ENCODE measurements at places on chromosomes 1 and 21.

DNA sequence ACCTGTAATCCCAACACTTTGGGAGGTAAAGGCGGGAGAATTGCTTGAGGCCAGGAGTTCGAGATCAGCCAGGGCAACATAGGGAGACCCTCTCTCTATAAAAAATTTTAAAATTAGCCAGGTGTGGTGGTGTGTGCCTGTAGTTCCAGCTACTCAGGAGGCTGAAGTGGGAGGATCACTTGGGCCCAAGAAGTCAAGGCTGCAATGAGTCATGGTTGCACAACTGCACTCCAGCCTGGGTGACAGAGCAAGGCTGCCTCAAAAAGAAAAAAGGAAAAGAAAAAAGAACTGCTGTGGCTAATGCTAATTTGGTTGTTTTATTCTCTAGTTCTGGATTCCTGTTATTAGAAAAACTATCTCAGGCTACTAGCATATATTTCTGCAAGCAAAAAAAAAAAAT, 29.8 kb downstream of the DBT start:
- DNase-seq: no peak

DNA sequence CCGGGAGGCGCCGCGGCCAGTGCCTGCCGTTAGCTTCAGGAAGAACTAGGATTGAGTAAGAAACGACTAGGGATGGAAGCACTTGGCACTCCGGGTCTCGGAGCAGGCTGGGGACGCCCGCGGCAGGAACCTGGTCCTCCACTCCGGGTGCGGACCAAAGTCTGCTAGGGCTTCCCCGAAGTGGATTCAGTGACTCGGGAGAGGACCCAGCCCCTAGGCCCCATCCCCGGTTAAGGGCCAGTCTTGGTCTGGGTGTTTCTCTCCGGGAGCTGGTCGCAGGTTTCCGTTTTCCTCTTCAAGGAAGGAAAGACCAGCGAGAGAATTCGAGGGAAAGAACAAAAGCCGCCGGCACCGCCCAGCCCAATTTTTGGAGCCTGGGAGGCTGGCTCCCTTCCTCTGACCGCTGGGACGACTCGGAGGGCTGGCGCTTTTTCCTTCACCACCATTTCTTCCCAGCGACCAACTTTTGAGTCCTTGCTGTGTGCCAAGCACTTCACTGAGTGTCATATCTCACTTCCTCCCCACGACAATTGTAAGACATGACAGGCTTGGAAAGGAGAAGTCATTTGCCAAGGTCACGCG, 16.8 kb upstream of the STMN1 start:
- peak; percentile 19 for DNase-seq

- DNase-seq: peak; percentile 68
Observed at GRCh38 chr21:16420031-16420724, 690.4 kb downstream of the USP25 start.

- no peak for DNase-seq
Observed at GRCh38 chr21:41589131-41589530, 81.2 kb upstream of the TMPRSS2 start.

GRCh38 chr21:43023175-43023574, 48.8 kb downstream of the PKNOX1 start:
- no peak for DNase-seq

DNA sequence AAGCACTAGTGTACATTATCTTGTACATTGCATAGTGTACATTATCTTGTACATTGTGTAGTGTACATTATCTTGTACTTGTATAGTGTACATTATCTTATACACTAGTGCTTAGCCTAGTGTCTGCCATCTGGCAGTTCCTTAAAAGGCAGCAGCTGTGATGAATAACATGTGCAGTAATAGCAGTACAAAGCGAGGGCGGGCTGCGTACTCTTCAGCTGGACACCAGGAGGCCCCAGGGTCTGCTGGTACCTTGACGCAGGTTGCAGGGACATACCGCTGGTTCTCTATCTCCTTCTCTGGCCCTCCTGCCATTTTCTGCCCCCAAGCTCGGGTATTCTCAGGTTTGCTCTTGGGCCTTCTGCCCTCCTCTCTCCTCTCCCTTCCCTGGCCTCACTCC, 149.6 kb downstream of the SEC16B start:
- no peak for DNase-seq

DNA sequence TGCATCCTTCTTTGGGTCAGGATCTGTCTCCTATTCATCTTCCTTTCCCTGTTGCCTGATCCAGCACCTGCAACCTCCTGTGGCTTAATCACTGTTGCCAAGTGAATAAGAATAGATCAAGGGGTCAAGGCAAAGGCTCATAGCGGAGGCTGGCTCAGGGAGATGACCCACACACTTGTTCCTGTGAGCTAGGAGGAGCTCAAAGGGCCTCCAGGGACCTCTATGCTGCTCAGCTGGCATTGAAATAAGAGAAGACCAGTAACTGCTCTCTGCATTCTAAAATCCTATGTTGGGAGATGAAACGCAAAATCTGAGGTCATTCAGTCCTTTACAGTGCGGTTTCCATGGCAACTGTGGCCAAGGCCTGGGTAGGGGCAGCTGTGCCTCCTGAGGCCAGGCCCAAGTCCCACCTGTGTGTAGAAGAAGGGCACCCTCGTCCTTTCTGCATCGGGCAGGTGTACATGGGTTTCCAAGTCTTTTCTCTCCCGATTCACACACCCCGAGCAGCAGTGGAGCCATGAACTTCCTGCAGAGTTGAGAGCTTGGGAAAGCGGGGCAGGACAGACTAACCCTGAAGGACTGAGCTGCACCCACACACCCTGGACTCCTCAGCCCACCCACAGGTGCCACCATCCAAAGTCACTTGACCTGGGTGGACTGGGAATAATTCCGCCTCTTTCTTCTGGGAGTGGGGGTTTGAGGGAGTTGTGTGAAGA, 27.8 kb upstream of the STUM start:
- DNase-seq: no peak
